ENCODE measurements at places on chromosomes 1 and 21.

- DNase-seq: no peak
Observed at GRCh38 chr1:228046421-228047182, 35.9 kb upstream of the ARF1 start.

DNA sequence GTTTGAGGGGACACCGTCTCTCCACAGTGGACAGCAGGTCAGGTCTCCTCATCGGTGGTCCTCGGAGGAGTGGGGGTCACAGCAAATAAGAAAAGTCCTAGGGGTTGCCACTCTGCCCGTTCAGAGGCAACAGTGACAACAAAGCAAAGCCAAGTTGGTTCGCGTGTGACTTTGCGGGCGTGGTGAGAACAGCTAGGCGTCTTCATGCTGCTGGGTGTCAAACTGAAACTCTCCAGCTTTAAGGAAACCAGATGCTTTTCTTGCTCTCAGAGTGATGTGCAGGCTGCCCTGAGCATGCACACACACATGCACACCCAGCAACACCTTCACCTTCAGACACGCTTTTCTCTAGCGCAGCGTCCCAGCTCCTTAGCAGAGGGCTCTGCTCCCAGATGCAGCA is 70.1 kb upstream of the ARHGEF16 start:
- DNase-seq: no peak

GRCh38 chr1:3803905-3804626 is 7.8 kb upstream of the LRRC47 start:
- DNase-seq: no peak

DNA sequence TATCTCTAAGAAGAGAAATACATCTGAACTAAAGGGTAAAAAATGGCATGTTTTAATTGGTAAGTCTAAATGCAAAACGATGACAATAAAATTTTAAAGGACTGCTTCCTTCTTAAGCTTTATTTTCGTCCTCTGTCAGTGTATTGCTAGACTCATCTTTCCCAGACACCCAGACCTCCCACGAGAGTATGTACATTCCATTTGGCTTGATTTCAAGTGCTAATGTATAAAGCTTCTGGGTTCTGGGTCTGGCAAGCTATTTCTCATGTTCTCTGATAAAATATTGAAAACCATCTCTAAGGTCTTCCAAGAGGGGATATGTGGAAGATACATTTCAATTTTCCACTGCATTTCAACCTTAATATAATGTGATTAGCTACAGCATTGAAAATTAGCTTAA is 24.6 kb upstream of the SLC2A1 start:
- no peak for DNase-seq

DNA sequence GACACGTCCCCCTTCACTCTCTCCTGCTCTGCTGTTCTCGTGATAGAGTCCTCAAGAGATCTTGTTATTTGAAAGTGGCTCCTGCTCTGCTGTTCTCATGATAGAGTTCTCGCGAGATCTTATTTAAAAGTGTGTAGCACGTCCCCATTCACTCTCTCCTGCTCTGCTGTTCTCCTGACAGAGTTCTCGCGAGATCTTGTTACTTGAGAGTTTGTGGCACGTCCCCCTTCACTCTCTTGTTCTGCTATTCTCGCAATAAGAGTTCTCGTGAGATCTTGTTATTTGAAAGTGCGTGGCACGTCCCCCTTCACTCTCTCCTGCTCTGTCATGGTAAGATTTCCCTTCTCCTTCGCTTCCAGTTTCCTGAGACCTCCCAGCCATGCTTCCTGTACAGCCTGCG is 47.9 kb downstream of the SMYD3 start:
- DNase-seq: no peak

Data from activated naive CD8-positive, alpha-beta T cell treated with anti-CD3 and anti-CD28 coated beads for 36 hours (primary cell).